ENCODE measurements at places on chromosomes 4 and X.

GRCh38 chr4:168631241-168632162, 134.7 kb downstream of the PALLD start:
- no peak for DNase-seq

DNA sequence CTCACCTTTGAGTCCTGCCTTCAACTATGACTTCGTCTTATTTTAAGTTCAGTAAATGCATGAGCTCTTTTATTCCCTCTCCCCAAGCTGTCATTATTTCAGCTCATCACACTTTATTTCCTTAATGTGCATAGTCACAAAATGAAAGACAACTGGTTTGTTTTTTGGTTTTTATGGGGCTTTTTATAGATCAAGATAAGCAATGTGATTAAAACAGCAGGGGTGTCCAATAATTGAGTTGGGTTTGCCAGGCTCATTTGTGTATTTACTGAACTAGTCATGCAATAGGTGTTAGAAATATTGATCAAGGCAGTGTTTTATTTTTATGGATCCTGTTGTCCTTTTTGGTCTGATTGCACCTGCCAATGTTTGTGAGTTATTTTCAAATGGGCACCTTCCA, 102.2 kb downstream of the FRMPD4 start:
- DNase-seq: no peak

- DNase-seq: no peak
Observed at GRCh38 chr4:53595204-53595603, 3.9 kb upstream of the LNX1 start.

- no peak for DNase-seq
Observed at GRCh38 chrX:134236626-134237614, at the start of gene CCDC160. Gene CCDC160, plus strand, starts transcription at chrX:134237182. Its CDS starts 7,619 bp downstream, at chrX:134244801.

DNA sequence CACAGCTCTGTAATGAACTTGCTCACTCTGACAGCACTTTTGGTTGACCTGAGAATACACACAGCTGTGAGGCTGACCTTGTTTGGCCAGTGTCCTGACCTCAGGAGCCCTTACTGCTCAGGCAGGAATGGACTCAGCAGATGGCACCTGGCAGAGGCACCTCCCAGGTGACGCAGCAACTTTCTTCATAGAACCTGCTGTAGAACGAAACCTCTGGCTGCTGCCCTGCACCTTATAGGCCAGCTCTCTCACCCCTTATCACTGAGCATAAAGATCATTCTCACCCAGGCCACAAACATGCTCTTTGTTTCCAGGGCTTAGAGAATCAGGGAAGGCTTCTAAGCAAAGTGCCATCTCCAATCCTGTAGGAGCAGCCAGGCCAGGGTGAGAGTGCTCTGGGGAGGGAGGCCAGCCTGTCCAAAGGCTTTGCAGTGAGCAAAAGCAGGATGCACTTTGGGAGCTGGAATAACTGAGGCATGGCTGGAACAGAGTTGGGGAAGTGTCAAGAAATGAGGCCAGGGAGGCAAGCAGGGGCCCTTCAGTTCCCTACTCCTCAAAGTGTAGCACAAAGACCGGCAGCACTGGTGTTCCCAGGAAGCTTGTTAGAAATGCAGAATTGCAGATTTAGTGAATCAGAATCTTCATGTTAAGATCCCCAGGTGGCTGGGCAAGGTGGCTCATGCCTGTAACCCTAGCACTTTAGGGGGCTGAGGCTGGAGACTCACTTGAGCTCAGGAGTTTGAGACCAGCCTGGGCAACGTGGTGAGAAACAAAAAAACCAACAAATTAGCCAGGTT, 13.3 kb upstream of the CENPU start:
- DNase-seq: no peak

GRCh38 chr4:1195891-1196401, 23.6 kb upstream of the SPON2 start:
- DNase-seq: no peak

- no peak for DNase-seq
Observed at GRCh38 chrX:23765449-23765848, 17.5 kb upstream of the SAT1 start.

DNA sequence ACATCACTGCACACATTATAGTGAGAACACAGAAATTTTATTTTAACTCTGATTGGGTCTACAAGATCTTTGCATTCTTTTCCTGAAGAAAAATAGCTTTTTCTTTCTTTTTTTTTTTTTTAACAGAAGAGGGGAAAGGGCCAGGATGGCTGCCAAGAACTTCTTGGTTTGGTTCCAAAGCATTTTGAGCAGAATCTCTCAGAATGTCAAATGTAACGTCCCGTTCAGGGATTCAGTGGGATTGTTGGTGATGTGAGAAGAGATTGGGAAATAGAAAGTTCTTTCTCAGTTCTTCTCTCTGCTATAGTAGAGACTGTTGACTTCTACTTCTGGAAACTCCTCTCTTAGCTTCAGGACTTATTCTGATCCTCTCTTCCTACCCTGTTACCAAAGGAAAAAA, 70.9 kb upstream of the CBR4 start:
- no peak for DNase-seq

GRCh38 chr4:149987330-149988086, 90.7 kb upstream of the DCLK2 start:
- DNase-seq: no peak

- DNase-seq: no peak
Observed at GRCh38 chr4:171279131-171279530, 534.1 kb upstream of the GALNTL6 start.

GRCh38 chr4:123819362-123820035, 422.9 kb downstream of the SPRY1 start:
- DNase-seq: no peak

- no peak for DNase-seq
Observed at GRCh38 chrX:108312957-108313356, 125.3 kb downstream of the COL4A6 start.

GRCh38 chr4:77148078-77148477, 8.9 kb upstream of the CCNG2 start:
- DNase-seq: no peak

GRCh38 chrX:23786268-23786815, 3.4 kb downstream of the SAT1 start:
- DNase-seq: no peak

DNA sequence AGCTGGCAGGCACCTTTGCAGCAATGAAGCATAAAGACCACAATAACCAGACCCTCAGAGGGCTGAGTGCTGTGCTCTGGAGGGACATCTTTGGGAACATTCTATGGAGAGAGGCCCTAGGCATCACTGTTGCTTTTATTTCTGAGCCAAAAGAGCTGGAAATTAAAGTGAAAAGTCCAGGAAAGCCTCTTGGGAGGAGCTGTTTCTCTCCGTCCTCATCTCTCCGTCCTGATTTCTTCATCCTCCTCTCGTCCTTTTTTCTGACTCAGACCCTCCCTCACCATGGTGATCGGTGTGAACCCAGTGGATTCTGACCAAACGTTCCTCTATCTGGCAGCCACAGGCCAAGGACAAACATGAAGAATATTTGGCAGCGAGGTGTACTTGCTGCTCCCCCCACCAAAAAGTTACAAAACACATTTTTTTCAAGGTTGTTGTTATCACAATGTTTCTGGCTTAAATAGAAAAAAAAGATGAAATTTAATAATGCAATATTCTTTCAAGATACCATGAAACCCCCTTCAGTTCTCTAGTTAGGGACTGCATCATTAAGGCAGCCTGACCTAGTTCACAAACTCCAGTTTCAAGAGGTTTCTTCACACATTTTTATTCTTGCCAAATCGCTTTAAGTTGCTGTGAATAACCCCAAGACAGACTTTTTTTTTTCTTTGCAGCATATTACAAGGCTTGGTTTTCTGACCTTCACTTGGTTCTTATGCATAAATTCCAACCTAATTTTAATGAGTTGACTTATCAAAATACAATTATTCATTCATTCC, 80.2 kb downstream of the SCD5 start:
- DNase-seq: no peak

Measured in effector memory CD8-positive, alpha-beta T cell (primary cell).